Tibial artery (tissue), 4 donors: ENCODE measurements at places on chromosomes 7 and 10.

- no peak for DNase-seq
These were observed 204.9 kb downstream of the DOCK4 start for GRCh38 chr7:112001091-112001826.

DNA sequence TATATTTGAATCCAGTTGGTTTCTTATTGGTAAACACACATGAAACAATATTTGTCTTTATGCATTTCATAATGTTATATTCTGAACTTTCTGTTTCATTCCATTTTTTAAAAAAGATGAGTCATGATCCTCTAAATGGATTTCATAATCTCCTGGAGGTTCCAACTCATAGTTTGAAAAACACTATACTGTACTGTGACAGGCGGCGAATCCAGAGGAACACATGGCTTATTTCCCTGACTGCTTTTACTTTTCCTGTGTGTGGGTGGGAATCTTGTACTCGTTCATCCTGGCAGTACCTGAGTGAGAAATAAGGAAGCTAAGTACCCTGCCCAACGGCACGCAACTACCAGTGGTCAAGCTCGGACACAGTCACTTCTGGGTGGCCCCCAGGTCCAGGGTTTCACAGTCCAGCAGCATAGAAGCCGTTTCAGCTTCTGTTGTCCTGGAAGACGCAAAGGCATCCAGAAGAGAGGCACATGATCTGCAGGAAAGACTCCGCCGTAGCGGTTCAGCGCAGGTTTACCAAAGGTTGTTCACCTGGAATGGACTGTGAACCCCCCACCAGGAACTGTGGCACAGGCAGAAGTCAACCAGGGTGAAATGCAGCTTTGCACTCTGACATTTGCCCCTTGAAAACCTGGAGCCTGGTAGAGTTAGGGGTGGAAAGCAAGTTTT, 117.7 kb downstream of the CCNY start:
- no peak for DNase-seq

- no peak for DNase-seq
These were observed 140.8 kb upstream of the GRB10 start for GRCh38 chr7:50923476-50923875.

- DNase-seq: no peak
These were observed 128.8 kb upstream of the DNAJB12 start for GRCh38 chr10:72483471-72483870.

- DNase-seq: peak; percentile 77
These were observed 145.3 kb downstream of the CELF2 start for GRCh38 chr10:11162828-11163599.

DNA sequence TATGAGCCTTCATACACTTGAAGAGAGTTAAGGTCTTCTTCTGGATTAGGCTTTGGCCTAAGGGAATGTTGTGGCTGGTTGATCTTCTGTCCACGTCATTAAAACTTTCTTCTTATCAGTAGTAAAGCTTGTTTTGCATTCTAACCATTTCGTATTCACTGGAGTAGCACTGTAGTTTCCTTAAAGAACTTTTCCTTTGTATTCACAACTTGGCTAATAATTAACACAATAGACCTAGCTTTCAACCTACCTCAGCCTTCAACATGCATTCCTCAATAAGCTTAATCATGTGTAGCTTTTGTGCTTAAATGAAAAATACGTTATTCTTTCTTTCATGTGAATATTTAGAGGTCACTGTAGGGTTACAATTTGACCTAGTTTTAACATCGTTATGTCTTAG, 42.8 kb downstream of the AKR1C8 start:
- no peak for DNase-seq

- DNase-seq: peak; percentile 86
These were observed 29.5 kb upstream of the ARHGAP22 start for GRCh38 chr10:48634198-48634983.

DNA sequence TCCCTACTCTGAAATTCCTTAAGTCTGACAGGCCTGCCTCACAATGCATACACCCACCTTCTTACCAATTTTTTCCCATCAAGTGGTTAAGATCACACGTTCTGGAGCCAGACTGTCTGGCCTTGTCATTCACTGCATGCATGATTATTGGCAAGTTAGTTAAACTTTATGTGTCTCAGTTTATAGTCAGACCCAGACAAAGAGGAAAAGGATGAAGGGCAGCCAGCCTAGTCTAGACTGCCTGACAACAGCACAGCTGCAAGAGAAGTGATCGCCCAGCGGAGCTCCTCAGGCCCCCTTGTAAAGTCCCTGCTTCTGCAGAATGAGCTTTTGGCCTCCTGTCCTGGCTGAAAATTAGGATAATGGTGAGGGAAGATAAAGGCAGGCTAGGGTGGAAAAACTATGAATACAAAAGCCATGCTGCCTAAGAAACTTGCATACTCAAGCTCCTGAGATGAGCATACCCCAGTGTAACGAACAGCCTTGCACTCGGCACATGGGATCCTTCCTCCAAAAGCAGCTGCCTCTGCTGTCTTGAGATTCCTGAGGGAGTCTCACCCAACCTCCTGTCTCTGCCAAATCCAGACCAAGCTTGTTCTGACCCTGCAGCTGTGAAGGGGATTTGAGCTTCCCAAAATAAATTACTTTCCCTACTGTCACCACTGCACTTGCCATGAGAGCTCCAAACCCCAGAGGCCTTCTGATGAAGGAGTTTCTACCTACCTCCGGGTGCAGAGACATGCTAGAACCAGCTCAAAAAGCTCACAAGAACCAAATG, 26.7 kb upstream of the MRLN start:
- no peak for DNase-seq

DNA sequence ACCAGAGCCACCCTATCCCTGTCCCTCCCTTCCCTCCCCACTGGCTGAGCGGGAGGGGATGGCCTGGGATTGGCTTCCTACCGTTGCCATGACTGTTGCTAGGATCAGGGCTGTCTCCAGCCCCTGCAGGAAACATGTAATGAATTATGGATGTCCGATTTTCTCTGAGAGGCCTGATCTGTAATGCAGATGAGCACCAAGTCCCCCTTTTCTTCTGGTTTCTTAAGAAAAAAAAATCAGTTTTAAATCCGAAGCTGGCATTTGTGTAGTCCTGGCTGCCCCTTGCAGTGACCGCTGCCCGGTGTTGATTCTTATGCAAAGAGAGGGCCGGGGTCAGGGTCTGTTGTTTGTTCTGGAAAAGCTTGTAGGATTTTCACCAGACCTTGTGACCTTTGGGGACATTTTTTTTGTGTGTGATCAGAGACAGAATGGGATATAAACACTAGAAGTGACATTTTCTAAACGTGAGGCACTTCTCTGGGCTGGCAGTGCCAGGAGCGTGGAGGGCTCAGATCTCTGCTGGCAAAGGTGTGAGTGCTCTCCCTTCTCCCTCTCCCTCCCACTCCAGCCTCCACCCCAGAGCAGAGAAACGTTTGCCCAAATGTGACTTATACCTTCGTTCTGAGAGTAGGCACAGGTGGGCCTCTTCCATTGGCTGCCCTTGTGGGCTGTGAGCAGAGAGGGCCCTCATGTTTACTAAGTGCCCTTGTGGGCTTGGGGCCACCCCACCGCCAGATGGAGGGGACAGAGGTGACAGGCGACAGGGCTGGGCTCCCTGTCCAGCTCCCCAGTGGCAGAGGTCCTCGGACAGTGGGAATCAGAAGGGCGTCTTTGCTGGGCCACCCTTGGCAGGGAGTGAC, 127.5 kb downstream of the DNAJB6 start:
- DNase-seq: no peak

- no peak for DNase-seq
These were observed 85.2 kb downstream of the VTI1A start for GRCh38 chr10:112532189-112532588.

GRCh38 chr7:128921866-128922440, 11.4 kb upstream of the KCP start:
- DNase-seq: peak; percentile 35

DNA sequence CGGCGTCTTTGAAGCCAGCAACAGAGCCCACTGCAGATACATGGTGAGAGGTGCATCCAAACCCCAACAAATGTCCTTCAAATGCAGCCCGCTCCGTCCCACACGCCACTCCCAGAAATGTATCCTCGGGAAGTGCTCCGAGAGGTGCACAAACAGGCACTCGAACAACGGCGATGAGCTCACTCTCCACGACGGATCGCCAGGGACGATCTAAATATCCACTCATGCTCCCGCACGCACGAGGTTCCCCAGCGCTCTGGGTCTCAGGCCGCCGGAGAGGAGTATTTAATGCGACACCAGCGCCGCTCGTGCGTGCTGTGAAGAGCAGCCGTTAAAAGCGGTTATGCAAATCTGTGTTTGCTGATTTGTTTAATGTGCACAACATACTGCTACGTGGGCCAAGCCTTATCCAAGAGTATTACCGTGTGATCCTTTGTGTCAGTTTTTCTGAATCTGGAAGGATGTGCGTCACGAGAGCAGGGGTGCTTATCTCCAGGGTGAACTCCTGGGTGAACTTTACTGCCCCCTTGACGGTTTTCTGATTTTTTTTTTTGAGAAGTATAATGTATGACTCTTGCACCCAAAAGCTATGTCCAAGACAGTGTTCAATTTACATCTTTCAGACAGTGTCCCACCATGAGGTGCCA, 48.5 kb upstream of the PPP2R2D start:
- peak; percentile 41 for DNase-seq

GRCh38 chr7:43847496-43847895, 21.8 kb downstream of the MRPS24 start:
- DNase-seq: no peak

DNA sequence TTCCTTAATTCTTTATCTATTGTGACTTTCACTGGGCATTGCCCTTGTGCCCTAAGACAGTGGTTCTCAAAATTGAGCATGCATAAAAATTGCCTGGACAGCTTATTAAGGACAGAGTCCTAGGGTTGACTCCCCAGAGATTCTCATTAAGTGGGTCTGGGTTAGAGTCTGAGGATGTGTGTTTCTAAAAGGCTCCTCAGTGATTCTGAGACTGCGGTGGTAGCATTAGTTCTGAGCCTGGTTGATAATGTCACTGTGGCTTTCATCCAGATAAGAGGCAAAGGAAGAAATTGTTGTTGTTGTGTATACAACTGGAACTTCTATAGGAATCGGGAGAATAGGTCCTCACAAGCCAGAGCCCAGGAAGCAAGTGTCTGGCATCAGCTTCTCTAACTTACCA, 1.3 kb downstream of the IFIT2 start:
- DNase-seq: no peak

DNA sequence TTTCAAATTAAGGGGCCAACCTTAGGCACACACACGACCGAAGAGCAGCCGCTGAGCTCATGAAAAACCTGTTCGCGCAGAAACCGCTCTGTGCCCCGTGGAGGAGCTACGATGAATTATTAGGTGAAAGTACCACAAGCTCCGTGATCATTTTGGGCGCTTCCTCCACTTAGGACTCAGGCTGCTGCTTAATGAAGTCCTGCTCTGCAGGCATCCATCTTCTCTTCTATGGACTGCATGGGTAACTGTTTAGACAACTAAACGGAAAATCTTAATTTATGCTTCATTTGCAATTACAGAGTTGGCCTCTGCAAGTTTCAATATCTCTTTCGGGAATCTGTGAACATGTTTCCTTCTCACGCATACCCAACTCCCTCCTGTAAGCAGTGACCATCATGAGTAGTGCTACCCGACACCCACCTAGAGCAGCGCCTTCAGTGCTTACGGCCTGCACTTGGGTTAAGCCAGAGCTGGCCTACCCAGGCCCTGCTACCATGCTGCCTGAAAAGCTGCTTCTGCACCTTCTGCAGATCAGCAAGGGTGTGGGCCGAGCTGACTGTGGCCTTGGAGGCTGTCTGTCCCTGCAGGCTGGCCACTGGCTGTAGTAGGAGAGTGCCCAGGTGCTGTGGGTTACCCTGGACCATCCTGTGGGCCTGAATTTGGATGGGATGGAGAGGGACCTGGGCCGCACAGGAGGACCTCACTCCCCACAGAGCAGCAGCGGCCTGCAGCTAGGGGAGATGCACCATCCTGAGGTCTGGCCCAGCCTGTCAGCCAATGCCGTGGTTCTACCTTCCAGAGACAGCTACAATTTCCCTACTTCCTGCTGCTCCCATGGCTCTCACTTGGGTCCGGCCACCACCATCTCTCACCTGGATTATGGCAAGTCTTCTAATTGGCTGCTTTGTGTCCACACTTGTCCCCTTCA, 36.0 kb downstream of the GNA12 start:
- DNase-seq: peak; percentile 54

DNA sequence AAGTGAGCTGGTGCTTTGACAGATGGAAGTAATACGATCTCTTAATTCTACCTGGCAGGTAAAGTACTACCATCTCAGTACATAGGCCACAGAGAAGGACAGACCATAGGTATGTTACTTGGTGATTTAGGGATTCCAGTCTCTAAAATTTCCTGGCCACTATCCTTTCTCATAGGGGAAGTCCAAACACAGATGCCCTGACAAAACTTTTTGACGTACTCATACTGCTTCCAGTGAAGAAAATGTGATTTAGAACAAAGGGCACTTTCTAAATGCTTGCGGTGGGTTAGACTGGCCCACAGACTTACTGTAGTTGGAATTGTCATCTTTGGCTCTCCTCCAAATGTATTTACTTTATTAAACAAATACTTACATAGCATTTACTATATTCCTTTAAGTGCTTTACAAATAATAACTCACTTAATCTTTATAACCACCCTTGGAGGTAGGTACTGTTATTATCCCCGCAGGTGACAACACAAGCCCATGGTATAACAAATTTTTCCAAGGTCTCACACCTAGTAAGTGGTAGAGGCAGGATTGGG, 3.0 kb downstream of the PI4K2A start:
- no peak for DNase-seq

- peak; percentile 42 for DNase-seq
These were observed 62.8 kb downstream of the CTBP2 start for GRCh38 chr10:125097409-125098070.

DNA sequence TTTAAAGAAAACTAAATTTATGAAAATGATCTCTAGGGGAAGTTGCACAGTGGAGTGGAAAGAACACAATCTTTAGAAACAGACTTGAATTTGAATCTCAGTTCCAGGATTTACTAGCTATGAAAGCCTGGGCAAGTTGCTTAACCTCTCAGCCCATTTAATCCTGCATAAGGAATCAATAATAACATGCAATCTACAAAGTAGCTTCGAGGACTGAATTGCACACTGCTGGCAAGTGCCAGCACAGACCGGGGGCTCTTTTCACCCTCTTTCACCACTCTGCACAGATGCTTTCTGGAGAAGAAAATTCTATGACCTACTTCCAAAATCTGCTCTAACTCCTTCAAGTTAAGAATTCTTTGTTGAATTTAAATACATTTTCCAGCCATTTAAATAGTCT, 63.4 kb upstream of the ANK3 start:
- no peak for DNase-seq

- peak; percentile 9 for DNase-seq
These were observed 1.8 kb downstream of the TRPV6 start for GRCh38 chr7:142883571-142884285.

DNA sequence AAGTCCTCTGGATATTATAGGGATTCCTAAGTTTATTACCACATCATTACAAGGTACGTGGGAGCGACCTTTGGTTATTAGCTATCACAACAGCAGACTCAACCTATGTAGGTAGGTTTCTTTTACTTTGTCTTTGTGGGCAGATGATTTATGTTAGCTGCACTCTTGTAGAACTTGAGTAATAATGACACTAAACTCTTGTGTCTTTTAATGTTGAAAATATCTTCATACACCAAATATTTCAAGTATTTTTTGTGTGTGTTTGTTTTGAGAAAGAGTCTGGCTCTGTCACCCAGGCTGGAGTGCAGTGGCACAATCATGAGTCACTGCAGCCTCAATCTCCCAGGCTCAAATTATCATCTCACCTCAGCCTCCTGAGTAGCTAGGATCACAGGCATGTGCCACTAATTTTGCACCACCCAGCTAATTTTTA, 19.2 kb upstream of the SUPV3L1 start:
- DNase-seq: no peak
